Transverse colon (tissue), 4 donors: ENCODE measurements at places on chromosomes 7 and 10. TPM values are rescaled to one million over a fixed set of nuclear protein-coding genes. Genes with fewer than 3 reads are reported as not detected.

DNA sequence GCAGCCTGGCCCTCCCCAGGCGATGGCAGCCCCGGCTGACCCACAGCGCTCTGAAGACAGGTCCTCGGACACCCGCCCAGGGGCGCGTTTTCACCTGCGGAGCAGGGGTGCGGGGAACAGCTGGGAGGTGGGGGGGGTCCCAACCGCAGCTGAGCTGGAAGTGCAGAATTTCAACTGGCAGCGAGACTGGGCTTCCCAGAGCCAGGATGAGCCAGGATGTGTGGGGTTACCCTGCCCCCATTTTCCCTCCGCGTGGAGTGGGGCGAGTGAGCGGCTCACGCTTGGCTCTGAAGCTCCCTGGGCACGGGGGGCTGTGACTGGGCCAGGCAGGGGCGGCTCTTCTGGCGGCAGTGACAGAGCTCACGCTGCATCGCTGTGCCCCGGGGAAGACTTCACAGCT, 70.2 kb downstream of the DNAJB6 start:
- no peaks in the 10 kb centered on the region for H3K4me1 ChIP-seq
- peaks cover 14% of the 10 kb centered on the region for H3K36me3 ChIP-seq
- DNase-seq: no peak
- no peak overlapping the region for H3K27ac ChIP-seq
- H3K27me3 ChIP-seq: no peaks in the 10 kb centered on the region

PNLIPRP2 gene
- total RNA-seq: not detected

DNA sequence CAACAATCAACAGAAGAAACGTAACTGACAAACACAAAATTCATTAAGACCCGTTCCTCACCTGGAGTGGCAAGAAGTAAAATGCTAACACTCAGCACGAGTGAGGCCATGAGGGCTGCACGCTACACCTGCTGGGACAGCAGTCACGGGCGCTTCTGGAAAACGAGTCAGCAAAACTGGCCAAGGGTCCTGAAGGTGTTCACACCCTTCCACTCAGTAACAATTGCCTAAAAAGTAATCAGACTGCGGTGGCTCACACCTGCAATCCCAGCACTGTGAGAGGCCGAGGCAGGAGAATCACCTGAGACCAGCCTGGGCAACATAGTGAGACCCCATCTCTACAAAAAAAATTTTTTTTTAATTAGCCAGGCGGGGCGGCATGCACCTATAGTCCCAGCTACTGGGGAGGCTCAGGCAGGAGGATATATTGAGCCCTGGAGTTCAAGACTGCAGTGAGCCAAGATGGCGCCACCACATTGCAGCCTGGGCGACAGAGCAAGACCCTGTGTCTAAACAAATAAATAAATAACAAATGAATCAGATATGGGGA, 199.1 kb downstream of the MAD1L1 start:
- H3K4me1 ChIP-seq: peaks cover 15% of the 10 kb centered on the region
- H3K36me3 ChIP-seq: no peaks in the 10 kb centered on the region
- DNase-seq: no peak
- no peaks in the 10 kb centered on the region for H3K27me3 ChIP-seq
- H3K27ac ChIP-seq: no peak overlapping the region

- peak overlapping the region; percentile 44 for H3K4me3 ChIP-seq
- no peaks in the 10 kb centered on the region for H3K36me3 ChIP-seq
- DNase-seq: peak; percentile 23
- H3K27me3 ChIP-seq: peaks cover 33% of the 10 kb centered on the region
- H3K27ac ChIP-seq: no peak overlapping the region
Measured at GRCh38 chr7:48035967-48036478, 680 bp downstream of the C7orf57 start.

GRCh38 chr10:101158459-101159058, 27.5 kb downstream of the TLX1 start:
- H3K4me1 ChIP-seq: no peaks in the 10 kb centered on the region
- H3K27ac ChIP-seq: no peak overlapping the region
- no peak for DNase-seq
- H3K4me3 ChIP-seq: no peak overlapping the region
- no peaks in the 10 kb centered on the region for H3K36me3 ChIP-seq

DNA sequence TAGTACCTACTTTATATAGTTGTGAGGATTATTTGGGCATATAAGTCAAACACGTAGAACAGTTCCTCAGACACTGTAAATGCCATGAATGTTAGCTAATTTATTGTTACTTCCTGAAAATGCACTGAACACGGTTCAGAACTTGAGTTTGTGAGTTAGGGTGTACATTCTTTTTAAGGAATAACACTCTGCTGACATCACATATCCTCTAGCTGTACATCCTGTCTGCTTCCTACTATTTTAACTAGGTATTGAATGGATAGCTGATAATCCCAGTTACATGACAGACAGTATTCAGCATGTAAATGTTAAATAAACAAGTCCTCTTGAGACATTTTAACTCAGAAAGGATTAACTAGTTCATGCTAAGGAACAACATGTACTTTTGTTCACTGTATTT, 16.0 kb downstream of the SAMD8 start:
- no peaks in the 10 kb centered on the region for H3K36me3 ChIP-seq
- H3K4me3 ChIP-seq: no peak overlapping the region
- H3K27ac ChIP-seq: no peak overlapping the region
- DNase-seq: no peak
- H3K4me1 ChIP-seq: peaks cover 3% of the 10 kb centered on the region
- no peaks in the 10 kb centered on the region for H3K27me3 ChIP-seq

DNA sequence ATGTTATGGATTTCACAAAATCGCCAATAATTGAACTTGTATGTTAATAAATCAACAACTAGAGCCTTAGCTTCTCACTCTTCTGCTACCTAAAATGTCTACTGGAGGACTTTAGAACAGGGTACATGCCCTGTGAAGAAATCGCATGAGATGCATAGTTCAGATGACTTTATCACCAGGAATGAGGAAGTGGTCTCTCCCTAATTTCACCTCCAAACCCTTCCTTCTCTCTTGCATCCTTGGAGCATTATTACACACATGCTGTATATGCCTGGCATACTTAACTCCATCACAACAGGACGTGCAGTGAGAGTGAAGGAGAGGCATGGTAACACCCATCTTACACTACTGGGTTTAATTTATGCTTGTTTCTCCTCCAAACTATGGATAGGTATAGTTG, 27.8 kb downstream of the RHEB start:
- DNase-seq: no peak
- no peak overlapping the region for H3K4me3 ChIP-seq
- no peak overlapping the region for H3K27ac ChIP-seq
- peaks cover 34% of the 10 kb centered on the region for H3K4me1 ChIP-seq
- H3K36me3 ChIP-seq: no peaks in the 10 kb centered on the region

NANOS1 gene
- 7.1 TPM for total RNA-seq

- no peak overlapping the region for H3K27ac ChIP-seq
- H3K36me3 ChIP-seq: no peaks in the 10 kb centered on the region
- H3K4me1 ChIP-seq: no peaks in the 10 kb centered on the region
- H3K4me3 ChIP-seq: no peak overlapping the region
Measured at GRCh38 chr10:45220931-45221330, 94.5 kb downstream of the OR13A1 start.

DNA sequence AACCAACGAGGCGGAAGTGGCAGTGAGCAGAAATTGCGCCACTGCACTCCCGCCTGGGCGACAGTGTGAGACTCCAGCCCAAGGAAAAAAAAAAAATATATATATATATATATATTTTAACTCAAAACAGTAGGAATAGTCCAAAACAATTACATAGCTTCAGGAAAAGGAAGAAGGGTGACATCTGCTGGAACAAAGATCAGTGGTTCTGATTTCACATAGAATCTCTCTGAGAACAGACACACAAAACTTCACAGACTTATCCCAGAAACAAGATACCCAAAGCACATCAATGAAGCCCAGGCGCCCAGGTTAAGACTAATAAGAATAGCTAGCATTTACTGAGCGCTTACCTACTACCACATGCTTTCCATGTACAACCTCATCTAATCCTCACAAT, 45.0 kb downstream of the DNMBP start:
- H3K4me1 ChIP-seq: no peaks in the 10 kb centered on the region
- no peak overlapping the region for H3K4me3 ChIP-seq
- H3K36me3 ChIP-seq: no peaks in the 10 kb centered on the region

DNA sequence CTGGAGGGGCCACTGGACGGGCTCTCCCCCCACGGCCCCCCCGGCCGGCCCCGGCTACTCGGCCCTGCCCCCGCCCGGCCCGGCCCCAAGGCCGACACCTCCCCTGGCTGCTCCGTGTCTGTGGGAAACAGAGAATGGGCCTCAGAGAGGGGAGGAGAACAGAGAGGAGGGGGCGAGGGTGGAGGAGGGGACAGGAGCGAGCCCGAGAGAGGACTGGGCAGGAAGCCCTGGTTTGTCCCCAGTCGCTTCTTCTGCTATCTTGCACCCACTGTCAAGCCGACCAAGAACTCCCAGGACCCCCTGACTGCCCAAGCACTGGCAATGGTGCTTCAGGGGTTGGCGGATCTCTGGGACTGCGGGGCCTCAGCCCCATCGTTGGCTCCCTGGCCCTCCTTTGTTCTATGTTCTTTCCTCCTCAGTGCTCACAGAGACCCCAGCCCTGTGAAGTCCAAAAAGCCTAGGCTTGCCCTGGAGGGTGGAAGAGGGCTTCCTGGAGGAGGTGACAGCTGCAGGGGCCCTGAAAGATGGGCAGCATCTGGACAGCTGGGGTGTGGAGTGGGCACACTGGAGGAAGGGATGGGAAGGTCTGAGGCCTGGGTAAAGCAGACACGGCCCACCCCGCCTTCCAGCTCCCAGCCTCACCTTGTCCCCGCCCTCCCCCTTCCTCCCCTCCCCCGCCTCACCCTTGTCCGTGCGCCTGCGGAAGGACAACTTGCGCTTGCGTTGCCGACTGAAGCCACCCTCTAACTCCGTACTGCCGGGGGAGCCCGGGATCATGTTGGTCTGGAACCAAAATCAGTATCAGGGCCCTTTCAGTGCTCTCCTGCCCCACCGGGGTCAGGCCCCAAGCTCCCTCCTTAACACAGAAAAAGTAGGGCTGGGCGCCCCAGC, 30.1 kb downstream of the KCNH2 start:
- H3K27me3 ChIP-seq: peaks cover 15% of the 10 kb centered on the region
- peaks cover 9% of the 10 kb centered on the region for H3K4me1 ChIP-seq
- H3K27ac ChIP-seq: peak overlapping the region; percentile 56
- no peak for DNase-seq
- H3K4me3 ChIP-seq: no peak overlapping the region
- H3K36me3 ChIP-seq: no peaks in the 10 kb centered on the region

EPC1 gene
- 63.2 TPM for total RNA-seq

CPN1 gene
- total RNA-seq: not detected

DNA sequence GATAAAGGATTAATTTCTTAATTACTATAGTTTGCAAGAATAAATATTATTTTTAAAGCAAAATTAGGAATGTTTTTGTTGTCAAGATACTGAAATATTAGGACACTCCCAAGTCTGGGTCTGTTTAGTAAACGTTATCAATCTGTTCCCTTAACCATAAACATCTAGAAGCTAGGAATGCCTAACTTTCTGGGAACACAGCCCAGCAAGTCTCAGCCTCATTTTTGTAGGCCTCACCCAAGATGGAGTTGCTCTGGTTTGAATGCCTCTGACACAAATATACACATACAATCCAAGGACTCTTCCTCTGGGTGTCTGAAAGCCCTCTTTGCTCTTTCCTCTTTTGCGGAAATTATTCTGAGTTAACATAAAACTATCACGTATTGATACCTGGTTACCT, 487.4 kb upstream of the CELF2 start:
- DNase-seq: no peak
- no peaks in the 10 kb centered on the region for H3K36me3 ChIP-seq
- H3K27me3 ChIP-seq: no peaks in the 10 kb centered on the region
- H3K4me3 ChIP-seq: no peak overlapping the region
- no peaks in the 10 kb centered on the region for H3K4me1 ChIP-seq

UCMA gene
- not detected for total RNA-seq

GRCh38 chr7:81478664-81479063, 291.2 kb downstream of the HGF start:
- peak overlapping the region; percentile 55 for H3K27ac ChIP-seq
- DNase-seq: peak; percentile 48
- H3K27me3 ChIP-seq: no peaks in the 10 kb centered on the region
- peaks cover 6% of the 10 kb centered on the region for H3K4me1 ChIP-seq

DNA sequence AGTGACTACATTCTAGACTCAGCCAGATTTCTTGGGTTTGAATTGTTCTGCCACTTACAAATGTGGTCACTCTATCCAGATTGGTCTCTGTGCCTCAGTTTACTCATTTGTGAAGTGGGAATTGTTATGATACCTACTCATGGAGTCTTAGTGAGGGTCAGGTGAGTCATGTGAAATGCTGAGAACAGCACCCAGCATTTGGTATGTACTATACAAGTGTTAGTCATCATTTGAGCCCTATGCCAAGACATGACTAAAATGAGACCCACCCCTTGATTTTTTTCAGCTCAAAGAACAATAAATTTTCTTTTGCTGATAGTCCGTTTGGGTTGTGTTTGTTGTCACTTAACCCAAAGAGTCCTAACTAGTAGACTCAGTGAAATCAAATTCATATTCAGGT, 92.8 kb downstream of the CHN2 start:
- no peaks in the 10 kb centered on the region for H3K36me3 ChIP-seq
- H3K27me3 ChIP-seq: no peaks in the 10 kb centered on the region
- DNase-seq: no peak

- DNase-seq: no peak
- H3K4me3 ChIP-seq: no peak overlapping the region
- H3K36me3 ChIP-seq: no peaks in the 10 kb centered on the region
- H3K4me1 ChIP-seq: peaks cover 54% of the 10 kb centered on the region
Measured at GRCh38 chr10:79144351-79145173, 75.8 kb downstream of the ZMIZ1 start.

VSTM4 gene
- 6.0 TPM for total RNA-seq
